Progenitor cell of endocrine pancreas (in vitro differentiated cells): ENCODE measurements at places on chromosomes 7 and 10. TPM values are rescaled to one million over a fixed set of nuclear protein-coding genes. Genes with fewer than 3 reads are reported as not detected.

Gene AKR1B1
- total RNA-seq = 96.0 and 99.8 TPM in 2 replicates

Gene PRRT4
- total RNA-seq = 0.86 and 2.9 TPM in 2 replicates

Gene AUTS2
- 119 and 125 TPM in 2 replicates for total RNA-seq

Gene LBX1
- total RNA-seq = not detected in 2 replicates

Gene PRXL2A
- total RNA-seq = 132 and 137 TPM in 2 replicates

Gene ZP3
- total RNA-seq = not detected in 2 replicates

Gene DNAJC1
- total RNA-seq = 28.5 and 29.1 TPM in 2 replicates

Gene MSMB
- not detected in 2 replicates for total RNA-seq

Gene ERVW-1
- total RNA-seq = not detected in 2 replicates

Gene OR2A7
- 8.0 and 9.3 TPM in 2 replicates for total RNA-seq

Gene ELFN1
- 12.3 and 12.9 TPM in 2 replicates for total RNA-seq

Gene LRRC4
- total RNA-seq = 15.9 and 19.4 TPM in 2 replicates

Gene KCND2
- total RNA-seq = 12.7 and 13.7 TPM in 2 replicates

Gene FEZF1
- total RNA-seq = not detected in 2 replicates

Gene TES
- total RNA-seq = 123 and 140 TPM in 2 replicates

Gene GRM8
- total RNA-seq = 4.2 and 4.5 TPM in 2 replicates

Gene OR9A2
- total RNA-seq = not detected in 2 replicates

Gene MET
- 44.4 and 46.0 TPM in 2 replicates for total RNA-seq

Gene KCNMA1
- total RNA-seq = 5.8 and 7.3 TPM in 2 replicates

Gene PLCE1
- total RNA-seq = 12.1 and 14.1 TPM in 2 replicates

Gene NEURL1
- total RNA-seq = 17.6 and 21.5 TPM in 2 replicates

Gene AIFM2
- 10.7 and 10.9 TPM in 2 replicates for total RNA-seq

Gene CCM2
- total RNA-seq = 42.2 and 43.0 TPM in 2 replicates

Gene VSTM4
- total RNA-seq = 0.22 and 0.40 TPM in 2 replicates

Gene TMEM178B
- 2.3 and 2.8 TPM in 2 replicates for total RNA-seq

Gene RNF133
- total RNA-seq = not detected in 2 replicates

Gene HOXA5
- total RNA-seq = 12.6 and 18.1 TPM in 2 replicates

Gene HOXA7
- total RNA-seq = 1.4 and 1.5 TPM in 2 replicates

Gene CUX1
- 98.4 and 103 TPM in 2 replicates for total RNA-seq

Gene PNLIPRP2
- not detected in 2 replicates for total RNA-seq

Gene TDRD1
- total RNA-seq = not detected in 2 replicates

Gene MPP7
- total RNA-seq = 17.1 and 17.5 TPM in 2 replicates

Gene CISD1
- total RNA-seq = 31.7 and 39.4 TPM in 2 replicates

Gene MYO1G
- total RNA-seq = 0.53 and 0.67 TPM in 2 replicates

Gene ITPRIP
- total RNA-seq = 6.1 and 7.0 TPM in 2 replicates

Gene TLX1
- total RNA-seq = not detected in 2 replicates

Gene GNAT3
- total RNA-seq = not detected in 2 replicates

Gene SEMA3D
- 27.9 and 36.3 TPM in 2 replicates for total RNA-seq

Gene GATA3
- total RNA-seq = 2.7 and 4.6 TPM in 2 replicates

Gene NKX6-2
- total RNA-seq = 28.3 and 43.9 TPM in 2 replicates

Gene PPP1R17
- 0.96 and 1.2 TPM in 2 replicates for total RNA-seq

Gene NAMPT
- 35.2 and 44.6 TPM in 2 replicates for total RNA-seq

Gene TET1
- 36.2 and 37.3 TPM in 2 replicates for total RNA-seq

Gene ZSWIM8
- 122 and 144 TPM in 2 replicates for total RNA-seq

Gene TRIL
- total RNA-seq = 8.0 and 9.3 TPM in 2 replicates

Gene TAS2R5
- total RNA-seq = 5.0 and 6.4 TPM in 2 replicates

Gene HOXA9
- not detected in 2 replicates for total RNA-seq

Gene VPS37D
- 15.0 and 15.6 TPM in 2 replicates for total RNA-seq

Gene CALHM3
- total RNA-seq = 0.41 and 1.3 TPM in 2 replicates

Gene VGF
- total RNA-seq = 0.96 and 1.8 TPM in 2 replicates

Gene HOXA1
- 27.4 and 31.2 TPM in 2 replicates for total RNA-seq

Gene JAKMIP3
- total RNA-seq = 0.17 and 0.27 TPM in 2 replicates

Gene WEE2
- total RNA-seq = 0.16 and 0.36 TPM in 2 replicates

Gene EN2
- not detected in 2 replicates for total RNA-seq
